ENCODE measurements at places on chromosomes 3 and 15. TPM values are rescaled to one million over a fixed set of nuclear protein-coding genes. Genes with fewer than 3 reads are reported as not detected.

Gene VWA5B2
- polyA plus RNA-seq: 0.08 TPM

Gene EPHA3
- 0.15 TPM for polyA plus RNA-seq

Gene KBTBD13
- not detected for polyA plus RNA-seq

Gene FAM81A
- 3.0 TPM for polyA plus RNA-seq

Gene GPR149
- polyA plus RNA-seq: not detected

Gene P2RY12
- 2.0 TPM for polyA plus RNA-seq

Gene IQCF5
- not detected for polyA plus RNA-seq

Gene TP63
- polyA plus RNA-seq: 0.11 TPM
